ENCODE measurements at places on chromosomes 4 and X. TPM values are rescaled to one million over a fixed set of nuclear protein-coding genes. Genes with fewer than 3 reads are reported as not detected.

GLRB gene
- 32.4 TPM for total RNA-seq

DNA sequence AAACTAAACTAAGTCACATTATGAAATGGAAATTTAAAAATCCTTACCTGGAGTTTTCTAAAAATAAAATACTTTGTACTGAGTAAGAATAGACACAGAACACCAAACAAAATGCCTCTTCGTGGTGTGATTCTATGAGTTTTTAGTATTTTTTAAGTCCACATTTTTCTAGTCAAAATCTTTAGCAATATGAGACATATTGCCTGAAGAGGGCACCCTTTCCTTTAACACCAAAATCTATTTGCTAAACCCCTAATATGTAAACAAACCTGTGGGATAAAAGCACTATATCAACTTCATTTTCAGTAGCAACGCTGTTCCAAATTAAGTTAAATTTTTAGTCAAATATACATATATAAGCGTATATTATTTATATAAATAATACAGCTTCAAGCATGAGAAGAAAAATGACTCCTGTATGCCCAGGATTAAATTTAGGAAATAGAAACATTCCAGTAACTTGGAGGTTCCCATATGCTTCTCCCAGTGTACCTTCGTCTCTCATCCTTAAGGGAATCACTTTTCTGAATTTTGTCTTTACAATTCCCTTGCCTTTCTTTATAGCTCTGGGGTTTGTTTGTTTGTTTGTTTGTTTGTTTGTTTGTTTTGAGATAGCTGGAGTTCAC lies 23.0 kb upstream of the PGM2 start:
- DNase-seq = no peak

DNA sequence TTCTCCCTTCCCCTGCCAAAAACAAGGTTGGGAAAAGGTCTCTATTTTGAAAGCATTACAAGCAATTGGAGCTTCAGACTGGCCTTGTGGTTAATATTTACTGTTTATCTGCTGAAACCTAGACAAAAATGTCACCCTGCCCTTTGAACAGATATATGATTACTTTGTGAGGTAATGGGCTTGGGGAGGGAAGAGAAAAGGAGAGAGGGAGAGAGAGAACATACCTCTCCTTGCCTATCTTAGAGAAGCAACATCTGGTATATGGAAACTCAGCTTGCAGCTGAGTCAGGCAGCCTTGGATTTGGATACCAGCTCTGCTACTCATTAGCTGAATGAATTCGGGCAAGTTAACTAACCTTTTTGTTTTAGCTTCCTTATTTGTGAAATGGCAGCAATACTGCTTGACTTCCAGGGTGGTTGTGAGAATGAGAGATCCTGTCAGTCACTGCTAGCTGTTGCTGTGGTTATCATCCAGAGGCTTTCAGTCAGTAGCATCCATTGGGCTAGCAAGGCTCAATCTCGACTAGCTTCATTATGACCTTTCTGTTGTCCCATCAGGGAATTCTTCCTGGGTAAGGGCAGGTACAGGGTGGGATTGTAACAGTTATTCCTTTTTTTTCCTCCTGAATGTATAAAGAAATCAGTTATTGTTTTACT lies 41.1 kb downstream of the ZFX start:
- no peak for DNase-seq

- DNase-seq = no peak
These were observed 92.0 kb upstream of the CLCN4 start for GRCh38 chrX:10064736-10065135.

CDK16 gene
- 61.2 TPM for total RNA-seq

DNA sequence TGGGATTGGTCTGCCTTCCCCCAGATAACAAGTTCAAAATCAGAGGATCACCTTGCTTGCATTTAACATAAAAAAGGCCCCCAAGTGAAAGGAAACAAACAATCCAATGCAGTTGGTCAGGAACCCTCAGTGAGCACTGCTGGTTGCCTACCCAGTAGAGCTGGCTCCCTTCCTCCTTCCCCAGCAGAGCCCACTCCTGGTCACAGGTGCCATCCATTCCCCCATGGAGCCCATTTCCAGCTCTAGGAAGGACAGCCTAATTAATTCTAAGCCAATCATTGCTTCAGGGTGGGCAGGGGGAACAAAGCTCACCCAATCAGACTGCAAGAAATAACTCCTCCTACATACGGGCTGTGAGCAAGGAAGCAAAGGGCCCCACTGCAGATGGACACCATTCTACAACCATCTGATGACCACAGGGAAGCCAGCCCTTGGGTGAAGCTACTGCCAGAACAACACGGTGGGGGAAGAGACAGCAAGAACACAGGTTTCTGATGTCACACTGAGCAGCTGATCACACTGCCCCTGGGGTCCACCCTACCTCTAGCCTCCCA lies 86.5 kb downstream of the SH3KBP1 start:
- no peak for DNase-seq

NUDT10 gene
- total RNA-seq = 2.7 TPM

SLC6A14 gene
- not detected for total RNA-seq

GRCh38 chr4:124132161-124132560 lies 580.4 kb downstream of the ANKRD50 start:
- peak; percentile 25 for DNase-seq

GAGE2A gene
- total RNA-seq = not detected

DNA sequence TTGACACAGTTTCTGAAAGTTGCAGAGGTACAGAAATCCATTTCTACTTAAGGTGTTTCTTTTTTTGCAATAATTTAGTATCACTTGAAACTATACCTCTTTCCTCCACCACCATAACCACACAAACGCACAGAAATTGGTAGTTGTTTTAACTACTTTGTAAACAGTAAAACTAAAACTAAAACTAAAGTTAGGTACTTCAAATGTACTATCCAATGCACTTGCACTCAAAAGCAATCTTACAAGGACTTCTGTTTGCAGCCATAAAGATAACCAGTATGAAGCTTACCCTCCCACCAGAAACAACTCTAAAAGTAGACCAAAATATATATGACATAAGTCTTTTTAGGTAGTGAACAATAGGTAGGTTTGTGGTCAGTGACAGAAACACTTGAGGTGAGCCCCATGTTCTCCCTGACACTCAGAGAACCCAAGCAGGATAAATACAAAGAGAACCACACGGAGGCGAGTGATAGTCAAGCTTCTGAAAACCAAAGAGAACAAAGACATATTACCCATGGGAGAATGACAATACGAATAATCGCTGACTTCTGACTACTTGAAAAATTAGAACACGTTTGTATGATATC lies 72.2 kb upstream of the VBP1 start:
- DNase-seq = no peak

DNA sequence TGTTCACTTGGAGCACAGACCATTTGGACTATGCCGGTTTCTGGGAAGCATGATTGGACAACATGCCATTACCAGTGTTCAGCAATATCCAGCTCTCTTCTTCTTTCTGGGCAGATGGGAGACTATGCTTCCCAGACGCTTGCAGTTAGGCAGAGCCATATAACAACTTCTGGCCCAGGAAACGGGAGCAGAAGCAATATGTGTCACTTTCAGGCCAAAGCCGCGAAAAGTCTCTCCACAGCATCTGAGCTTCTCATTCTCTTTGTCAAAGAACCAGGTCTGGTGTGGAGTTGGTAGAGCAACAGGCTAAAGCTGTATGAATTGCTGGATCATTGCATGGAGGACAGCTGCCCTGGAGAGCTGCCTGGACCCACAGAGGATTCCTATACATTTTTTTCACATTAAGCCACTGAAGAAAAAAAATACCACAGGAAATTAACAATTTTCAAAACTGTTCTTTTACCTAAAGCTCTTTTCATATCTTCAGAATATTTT lies 131.4 kb upstream of the FRG1 start:
- DNase-seq = no peak

DNA sequence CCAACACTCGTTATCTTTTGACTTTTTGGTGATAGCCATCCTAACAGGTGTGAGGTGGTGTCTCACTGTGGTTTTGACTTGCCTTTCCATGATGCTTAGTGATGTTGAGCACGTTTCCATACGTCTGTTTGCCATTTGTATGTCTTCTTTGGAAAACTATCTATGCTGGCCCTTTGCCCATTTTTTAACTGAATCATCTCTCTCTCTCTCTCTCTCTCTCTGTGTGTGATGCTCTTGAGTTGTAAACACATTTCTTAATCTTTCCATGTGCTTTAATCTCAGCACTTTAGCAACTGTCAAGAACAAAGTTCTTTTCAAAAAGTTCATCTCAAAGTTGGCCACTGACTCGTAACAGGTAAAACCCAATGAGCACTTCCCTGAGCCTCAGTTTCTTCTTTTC lies 10.5 kb downstream of the SORBS2 start:
- no peak for DNase-seq

HSFX1 gene
- total RNA-seq = 0.59 TPM

SCRG1 gene
- 0.88 TPM for total RNA-seq

DNA sequence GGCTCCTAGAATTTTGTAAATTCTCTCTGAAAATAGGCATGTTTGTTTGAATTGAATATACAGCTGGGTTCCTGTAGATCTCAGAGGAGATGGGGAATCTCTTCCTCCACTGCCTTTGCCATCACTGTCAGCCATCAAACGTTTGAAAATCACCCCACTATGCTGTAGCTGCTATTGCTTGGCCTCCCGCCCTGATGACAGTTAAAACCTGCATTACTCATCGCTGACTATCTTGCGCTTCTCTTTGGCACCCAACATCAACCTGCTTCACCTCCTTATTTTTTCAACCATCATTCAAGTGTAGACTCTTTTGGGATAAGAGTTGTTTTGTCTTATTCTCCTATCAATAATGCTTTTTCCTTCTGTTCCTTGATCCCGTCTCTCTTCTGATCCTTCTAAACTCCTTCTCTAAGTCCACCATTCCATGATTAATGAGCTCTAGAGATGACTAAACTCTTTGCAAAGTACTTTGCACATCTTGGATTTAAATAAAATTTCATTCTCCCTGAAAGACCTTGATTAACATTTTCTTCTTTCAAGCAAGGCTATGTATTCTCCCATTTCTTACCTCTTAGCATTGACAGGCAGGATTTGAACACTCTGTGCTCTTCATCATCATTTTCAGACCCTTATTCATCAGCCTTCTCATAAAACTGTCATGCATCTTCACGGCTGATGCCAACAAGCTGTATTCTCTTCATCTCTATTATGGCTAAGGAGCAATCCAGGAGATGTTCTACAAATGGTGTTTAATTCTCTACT lies 133.0 kb downstream of the SNCA start:
- no peak for DNase-seq

- DNase-seq = peak; percentile 92
These were observed 501 bp downstream of the ZNF518B start for GRCh38 chr4:10456595-10457254.

DNA sequence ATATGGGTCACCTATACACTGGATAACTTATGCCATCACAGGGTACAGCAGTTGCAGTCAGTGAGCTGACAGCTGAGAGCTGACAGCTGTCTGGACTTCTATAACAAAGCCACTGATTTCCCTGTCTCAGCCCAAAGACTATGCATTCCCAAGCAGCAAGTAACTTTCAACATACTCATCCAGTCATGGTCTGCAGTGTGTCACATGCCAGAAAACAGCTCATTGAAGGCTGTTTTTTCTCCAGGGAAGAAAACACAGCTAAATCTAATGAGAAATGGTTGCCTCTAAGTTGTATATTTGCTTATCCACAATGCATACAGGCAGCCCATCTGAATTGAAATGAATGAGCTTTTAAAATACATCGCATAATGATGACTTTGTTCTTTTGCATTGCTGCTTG lies 6.3 kb downstream of the KIAA1210 start:
- peak; percentile 51 for DNase-seq

GRCh38 chr4:41613386-41613785 lies 75.4 kb downstream of the LIMCH1 start:
- no peak for DNase-seq

MXD4 gene
- total RNA-seq = 53.3 TPM

- DNase-seq = peak; percentile 77
These were observed 323.6 kb upstream of the DIPK2B start for GRCh38 chrX:45524296-45524695.

SATL1 gene
- not detected for total RNA-seq

GRCh38 chr4:13706120-13706519 lies 78.6 kb upstream of the BOD1L1 start:
- DNase-seq = no peak

GRCh38 chr4:156298230-156298629 lies 344.6 kb upstream of the CTSO start:
- peak; percentile 84 for DNase-seq

DNA sequence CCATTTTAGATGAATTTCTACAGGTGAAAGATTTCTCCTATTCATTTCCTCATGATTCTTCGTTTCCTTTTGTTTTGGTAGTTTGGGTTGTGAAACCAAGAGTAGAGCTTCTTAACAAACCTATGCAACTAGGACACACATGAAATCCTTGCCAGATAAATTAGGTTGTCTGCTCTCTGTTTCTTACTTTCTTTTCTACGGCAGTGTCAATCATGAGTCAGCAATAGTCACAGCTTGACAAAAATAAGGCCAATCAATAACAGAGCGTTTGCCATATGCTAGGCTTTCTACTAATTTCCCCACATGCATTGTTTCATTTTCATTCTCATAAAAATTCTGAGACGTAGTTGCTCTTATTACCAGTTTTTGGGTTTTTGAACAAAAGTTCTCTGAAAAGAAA lies 20.3 kb downstream of the CLRN2 start:
- no peak for DNase-seq
